Stimulated activated CD4-positive, alpha-beta T cell treated with anti-CD3 and anti-CD28 coated beads, Interleukin-4, amount 100 ng/mL, for 4 hours (primary cell): ENCODE measurements at places on chromosomes 1 and 21.

DNA sequence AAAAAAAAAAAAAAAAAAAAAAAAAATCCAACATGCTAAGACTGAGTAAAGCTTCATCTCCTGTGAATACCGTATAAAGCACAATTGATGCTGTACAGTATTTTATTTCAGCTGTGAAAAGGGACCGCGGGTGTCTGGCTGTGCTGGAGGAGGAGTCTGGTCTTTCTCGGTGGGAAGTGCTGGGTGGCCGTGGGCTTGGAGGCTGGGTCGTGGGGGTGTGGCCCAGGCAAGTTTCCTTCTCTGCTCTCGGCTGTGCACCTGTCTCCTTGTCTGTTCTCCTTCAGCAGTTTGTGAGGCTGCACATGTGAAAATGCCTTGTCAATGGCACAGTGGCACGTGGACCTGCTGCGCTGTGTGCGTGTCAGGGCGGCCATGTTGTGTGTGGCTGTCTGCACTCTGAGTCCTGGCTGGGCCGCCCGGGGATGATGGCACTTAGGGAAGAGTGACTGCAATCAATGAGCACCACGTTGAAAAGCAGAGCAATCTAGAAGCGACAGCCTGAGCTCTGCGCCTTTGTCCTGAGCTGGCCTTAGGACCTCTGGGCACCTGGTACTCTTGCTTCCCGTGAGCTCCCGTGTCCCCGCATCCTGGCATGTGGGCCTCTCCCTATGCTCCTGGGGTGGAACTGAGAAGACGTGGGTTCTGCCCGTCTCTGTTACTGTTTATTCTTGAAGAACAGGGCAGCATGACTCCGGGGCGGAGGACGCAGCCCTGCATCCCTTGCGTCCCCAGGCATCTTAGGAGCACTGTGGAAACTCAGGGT lies 14.5 kb downstream of the AGPAT3 start:
- no peak for DNase-seq

DNA sequence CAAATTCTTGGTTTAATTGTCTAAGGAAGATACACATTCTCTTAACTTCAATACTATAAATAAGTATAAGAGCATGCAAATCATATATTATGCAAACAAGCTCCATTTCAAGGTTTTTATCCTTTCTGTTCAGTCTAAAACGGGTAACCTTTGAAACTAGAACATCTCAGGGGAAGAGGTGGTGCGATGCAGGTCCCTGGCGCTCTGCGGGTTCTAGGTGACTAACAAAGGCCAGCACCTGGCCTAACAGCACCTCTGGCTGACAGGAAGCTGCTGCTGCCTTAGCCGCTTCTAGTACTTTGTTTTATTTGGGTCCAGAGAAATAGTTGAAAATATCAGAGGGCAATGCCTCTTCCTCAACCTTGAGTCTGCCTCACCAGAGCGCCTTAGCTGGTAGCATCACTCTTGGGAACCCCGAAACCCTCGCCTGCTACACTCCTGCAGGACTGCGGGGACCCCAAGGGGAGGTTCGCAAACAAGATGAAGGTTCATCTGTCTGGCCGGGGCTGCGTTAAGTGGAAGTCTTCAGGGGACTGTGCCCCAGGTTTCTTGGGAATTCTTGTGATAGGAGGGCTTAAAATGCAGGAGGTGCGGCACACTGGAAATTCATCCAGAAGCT lies 45.5 kb downstream of the PRDM15 start:
- DNase-seq = no peak

GRCh38 chr1:209457401-209458125 lies 126.0 kb upstream of the CAMK1G start:
- no peak for DNase-seq

GRCh38 chr1:151773702-151774101 lies 10.4 kb upstream of the MRPL9 start:
- DNase-seq = no peak

DNA sequence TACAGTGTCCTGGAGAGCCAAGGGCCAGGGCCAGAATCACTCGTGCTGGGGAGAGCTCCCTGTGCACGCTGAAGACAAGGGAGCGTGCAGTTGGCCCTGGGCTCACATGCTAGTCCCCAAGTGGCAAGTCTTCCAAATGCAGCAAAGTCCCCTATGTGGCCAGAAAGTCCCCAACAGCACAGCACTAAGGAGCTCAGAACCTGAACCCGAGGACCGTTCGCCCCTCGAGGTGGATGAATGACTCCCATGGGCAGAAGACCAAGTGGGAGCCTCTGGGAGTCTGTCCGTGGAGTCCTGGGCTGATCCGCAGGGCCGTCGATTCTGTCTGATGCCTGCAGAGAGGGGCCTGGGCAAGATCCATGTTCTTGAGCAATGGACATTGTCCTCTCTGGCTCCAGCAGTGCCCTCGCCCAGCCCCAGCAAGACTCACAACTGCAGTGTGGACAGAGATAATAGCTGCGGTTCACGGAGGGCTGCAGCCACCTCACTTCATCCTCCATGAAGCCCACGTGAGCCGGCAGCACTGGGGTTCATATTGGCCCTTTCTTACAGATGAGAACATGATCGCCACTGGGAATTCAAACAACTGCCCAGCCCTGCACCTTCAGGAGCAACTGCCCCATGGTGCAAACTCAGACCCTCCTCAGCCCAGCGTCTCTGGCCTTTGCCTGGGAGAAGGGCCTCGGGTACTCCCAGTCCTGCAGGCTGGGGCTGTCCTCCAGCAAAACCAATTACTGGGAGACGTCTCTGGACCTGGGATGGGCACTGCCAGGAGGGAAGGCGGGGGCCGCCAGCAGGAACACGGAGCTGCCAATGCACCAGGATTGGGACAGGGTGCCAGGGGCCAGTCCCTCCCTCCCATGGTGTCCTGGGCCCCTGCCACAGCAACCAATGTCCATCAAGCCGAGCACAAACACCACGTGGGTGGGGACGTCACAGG lies 243.7 kb downstream of the NPHP4 start:
- no peak for DNase-seq

GRCh38 chr1:6106321-6106731 lies 60.6 kb downstream of the KCNAB2 start:
- no peak for DNase-seq

- DNase-seq = no peak
These were observed 266.3 kb upstream of the OLFM3 start for GRCh38 chr1:102262994-102263393.

DNA sequence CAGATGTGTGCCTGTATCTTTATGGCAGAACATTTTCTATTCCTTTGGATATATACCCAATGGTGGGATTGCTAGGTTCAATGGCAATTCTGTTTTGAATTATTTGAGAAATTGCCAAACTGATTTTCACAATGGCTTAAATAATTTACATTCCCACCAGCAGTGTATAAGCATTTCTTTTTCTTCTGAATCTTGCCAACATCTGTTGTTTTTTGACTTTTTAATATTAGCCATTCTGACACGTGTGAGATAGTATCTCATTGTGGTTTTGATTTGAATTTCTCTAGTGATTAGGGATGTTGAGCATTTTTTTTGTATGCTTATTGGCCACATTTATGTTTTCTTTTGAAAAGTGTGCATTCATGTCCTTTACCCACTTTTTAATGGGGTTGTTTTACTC lies 864.3 kb upstream of the ADAMTS5 start:
- no peak for DNase-seq

GRCh38 chr1:156246241-156246780 lies 1.5 kb downstream of the PAQR6 start:
- DNase-seq = no peak

GRCh38 chr1:23101101-23101827 lies 67.4 kb downstream of the LUZP1 start:
- no peak for DNase-seq

DNA sequence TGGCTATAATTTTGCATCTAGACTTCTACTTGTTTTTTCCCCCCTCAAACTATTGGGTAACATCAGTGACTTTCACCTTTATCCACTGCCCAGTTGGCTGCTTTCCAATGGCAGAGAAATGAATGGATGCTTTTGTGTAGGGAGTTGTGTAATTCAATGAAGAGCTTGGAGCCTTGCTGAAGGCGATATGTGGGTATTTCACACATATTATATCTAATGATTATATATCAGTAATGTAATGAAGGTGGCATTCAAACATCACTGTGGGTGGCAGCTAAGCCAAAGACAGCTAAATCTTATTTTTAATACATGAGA lies 81.2 kb downstream of the TGFB2 start:
- DNase-seq = no peak

GRCh38 chr1:55069280-55069679 lies 29.9 kb downstream of the PCSK9 start:
- no peak for DNase-seq

DNA sequence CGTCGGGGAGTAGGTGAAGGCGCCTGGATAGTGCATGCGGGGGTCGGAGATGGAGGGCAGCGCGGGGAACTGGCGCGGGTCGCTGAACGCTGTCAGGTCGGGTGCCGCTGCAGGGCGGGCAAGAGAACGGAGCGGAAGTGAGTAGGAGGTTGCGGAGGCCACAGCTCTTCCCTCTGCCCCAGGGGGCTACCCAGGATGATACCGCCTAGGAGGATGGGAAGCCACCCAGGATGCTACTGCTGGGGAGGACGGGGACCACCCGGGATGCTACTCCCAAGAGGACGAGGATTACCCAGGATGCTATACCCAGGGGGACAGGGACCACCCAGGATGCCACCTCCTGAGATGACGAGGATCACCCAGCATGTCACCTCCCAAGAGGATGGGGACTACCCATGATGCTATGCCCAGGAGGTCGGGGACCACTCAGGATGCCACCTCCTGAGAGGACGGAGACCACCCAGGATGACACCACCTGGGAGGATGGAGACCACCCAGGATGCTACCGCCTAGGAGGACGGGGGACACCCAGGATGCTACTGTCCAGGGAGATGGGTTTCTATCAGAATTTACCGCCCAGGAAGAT lies 123.8 kb downstream of the CLIC6 start:
- DNase-seq = no peak

DNA sequence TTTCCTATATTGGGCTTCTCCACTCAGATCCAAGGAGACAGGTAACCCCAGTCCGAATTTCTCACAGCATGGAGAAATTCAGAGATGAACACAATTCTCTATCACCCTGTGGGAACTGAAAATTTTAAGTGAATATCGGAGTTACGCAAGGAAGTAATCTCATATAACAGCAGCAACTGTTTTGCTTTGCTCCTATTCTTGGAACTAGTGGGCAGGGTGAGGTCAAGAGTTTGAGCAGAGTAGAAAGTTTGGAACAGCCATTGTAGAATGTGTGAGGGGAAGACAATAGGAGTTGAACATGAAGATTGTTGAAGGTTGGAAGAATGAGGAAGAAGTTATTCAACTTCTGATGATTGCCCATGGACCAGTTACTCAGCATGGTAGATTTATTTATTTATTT lies 24.3 kb upstream of the SLC35D1 start:
- DNase-seq = no peak

GRCh38 chr1:169473347-169473746 lies 12.4 kb downstream of the SLC19A2 start:
- DNase-seq = no peak

- DNase-seq = no peak
These were observed 13.6 kb upstream of the FAM89A start for GRCh38 chr1:231053493-231054162.
